ENCODE measurements at places on chromosomes 16 and 17. TPM values are rescaled to one million over a fixed set of nuclear protein-coding genes. Genes with fewer than 3 reads are reported as not detected.

DNA sequence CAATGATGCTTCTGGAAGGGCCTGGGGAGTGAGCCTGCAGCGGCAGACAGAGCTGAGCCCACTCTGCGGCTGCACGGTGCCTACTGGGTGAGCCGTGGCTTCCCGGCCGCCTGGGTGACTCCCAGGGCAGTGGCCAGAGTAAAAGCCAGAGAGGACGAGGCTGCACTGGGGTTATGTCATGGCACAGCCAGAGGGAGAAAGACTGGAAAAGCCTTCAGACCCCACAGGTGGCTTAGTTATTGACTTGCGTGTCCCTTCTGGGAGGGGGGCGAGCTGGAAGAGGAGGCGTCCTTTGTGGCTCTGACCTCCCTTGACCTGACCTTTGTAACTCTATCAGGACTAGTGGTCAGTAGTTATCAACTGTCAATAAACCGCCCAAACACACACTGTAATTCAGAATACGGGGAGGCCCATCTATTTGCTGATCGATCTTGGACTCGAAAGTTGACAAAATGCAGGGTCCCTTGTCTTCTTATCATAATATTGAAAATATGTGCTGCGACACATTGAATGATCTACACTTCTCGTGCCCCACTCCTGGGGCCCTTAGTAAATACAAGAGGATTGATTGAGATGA, 385.9 kb upstream of the ZFHX3 start:
- no peak for DNase-seq

- no peak for DNase-seq
Observed at GRCh38 chr17:42985225-42985624, 4.9 kb downstream of the RUNDC1 start.

DNA sequence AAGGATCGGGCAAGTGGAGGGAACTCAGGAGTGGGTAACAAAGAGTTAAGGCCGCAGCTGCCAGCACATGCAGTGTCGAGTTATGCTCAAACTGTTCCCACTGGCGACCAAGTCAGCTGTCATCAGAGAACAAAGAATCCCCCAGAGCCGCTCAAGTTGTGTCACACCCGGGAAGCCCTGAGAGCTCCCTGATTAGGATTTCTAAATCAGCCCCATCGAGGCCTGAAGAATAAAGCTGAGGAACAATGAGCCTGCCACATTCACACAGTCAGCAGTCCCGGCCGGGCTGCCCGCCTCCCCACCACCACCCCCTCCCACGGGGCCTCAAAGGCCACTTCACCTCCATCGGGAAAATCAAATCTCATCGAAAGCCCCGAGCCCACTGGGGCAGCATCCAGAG, 84.5 kb downstream of the SOX9 start:
- DNase-seq = no peak

GRCh38 chr17:16817201-16817600, 127.2 kb downstream of the CCDC144A start:
- no peak for DNase-seq

GRCh38 chr16:77660311-77660710, 62.0 kb upstream of the NUDT7 start:
- no peak for DNase-seq

- no peak for DNase-seq
Observed at GRCh38 chr16:69350536-69351133, 951 bp downstream of the TMED6 start.

DNA sequence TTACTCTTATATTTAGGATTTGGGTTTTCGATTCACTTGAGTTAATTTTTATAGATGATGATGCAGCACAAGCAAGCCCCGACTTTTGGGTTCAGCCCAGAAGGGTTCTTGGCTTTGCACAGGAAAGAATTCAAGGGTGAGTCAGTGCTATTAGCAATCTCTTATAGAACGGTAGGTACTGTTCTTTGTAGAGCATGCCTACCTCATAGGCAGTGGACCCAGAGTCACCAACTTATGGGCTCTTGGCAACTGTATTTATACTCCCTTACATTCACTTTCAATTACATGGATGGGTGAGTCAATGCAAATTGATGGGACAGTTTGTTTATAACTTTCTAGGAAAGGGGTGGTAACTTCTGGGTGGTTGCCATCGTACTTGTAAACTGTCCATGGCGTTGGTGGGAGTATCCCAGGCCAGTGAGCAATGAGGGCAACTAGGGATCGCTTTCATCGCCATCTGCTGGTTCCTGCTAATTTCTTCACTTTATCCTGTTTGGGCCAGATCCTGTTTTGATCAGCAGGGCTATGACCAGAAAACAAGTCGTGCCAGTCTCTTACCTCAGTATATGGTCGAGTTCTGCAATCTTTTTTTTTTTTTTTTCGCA, 362.6 kb downstream of the CNTNAP4 start:
- no peak for DNase-seq

DNA sequence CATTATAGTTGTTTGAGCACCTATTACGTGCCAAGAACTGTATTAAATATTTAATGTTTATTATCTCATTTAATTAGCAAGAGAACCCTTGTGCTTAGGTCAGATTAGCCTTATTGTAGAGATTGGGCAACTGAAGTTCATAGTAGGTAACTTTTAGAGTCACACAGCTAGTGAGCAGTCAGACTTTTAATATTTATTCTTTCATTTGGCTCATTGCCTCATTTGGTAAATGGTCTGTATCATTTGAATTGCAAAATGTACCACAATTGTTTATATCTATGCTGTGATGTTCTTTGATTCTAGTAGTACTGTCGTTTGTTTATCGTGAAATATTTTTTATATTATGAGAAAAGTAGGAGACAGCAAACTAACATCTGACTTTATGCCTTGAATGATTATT, 7.6 kb downstream of the CLTC start:
- no peak for DNase-seq

- DNase-seq = no peak
Observed at GRCh38 chr17:38943607-38944006, 18.2 kb downstream of the LASP1NB start.

GRCh38 chr16:49699841-49700175, 156.1 kb downstream of the ZNF423 start:
- no peak for DNase-seq

GRCh38 chr17:80308692-80309517, 48.3 kb downstream of the RNF213 start:
- no peak for DNase-seq

DNA sequence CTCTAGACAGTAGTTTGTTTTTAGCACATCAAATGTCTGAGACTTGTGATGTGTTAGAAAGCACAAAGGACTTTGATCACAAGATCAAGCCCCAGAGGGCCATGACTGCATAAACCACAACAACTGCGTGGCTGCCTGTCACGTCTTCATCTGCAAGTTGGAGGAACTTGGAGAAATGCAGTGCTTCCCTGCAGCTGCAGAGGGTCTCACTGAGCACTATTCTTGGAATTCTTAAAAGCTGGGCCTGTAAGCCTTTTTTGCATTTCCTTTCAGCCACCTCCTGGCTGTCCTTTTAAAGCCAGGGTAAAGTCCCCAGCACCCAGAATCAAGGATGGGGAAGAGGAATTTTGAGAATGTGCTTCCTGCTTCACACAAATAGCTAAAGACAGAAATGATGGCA, 431.3 kb downstream of the MAF start:
- no peak for DNase-seq

GRCh38 chr16:50166511-50167500, 13.7 kb downstream of the TENT4B start:
- no peak for DNase-seq

DNA sequence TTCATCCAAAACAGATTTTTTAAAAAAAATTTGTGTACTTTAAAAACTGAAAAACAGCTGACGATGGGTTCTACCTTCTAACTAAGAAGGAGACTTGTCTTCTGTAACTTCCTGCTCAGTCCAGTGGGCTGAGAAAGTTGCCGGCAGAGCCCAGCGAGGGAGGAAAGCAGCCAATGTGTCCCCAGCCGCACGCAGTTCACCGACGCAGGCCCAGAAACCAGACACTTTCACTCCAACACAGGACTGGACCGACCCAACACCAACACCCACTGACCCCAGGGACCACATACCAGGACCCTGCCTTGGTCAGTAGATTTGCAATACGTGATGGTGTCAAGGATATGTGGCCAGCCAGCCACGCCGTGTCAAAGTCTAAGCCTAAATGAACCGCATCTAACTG, 25.6 kb downstream of the TRAP1 start:
- no peak for DNase-seq

DNA sequence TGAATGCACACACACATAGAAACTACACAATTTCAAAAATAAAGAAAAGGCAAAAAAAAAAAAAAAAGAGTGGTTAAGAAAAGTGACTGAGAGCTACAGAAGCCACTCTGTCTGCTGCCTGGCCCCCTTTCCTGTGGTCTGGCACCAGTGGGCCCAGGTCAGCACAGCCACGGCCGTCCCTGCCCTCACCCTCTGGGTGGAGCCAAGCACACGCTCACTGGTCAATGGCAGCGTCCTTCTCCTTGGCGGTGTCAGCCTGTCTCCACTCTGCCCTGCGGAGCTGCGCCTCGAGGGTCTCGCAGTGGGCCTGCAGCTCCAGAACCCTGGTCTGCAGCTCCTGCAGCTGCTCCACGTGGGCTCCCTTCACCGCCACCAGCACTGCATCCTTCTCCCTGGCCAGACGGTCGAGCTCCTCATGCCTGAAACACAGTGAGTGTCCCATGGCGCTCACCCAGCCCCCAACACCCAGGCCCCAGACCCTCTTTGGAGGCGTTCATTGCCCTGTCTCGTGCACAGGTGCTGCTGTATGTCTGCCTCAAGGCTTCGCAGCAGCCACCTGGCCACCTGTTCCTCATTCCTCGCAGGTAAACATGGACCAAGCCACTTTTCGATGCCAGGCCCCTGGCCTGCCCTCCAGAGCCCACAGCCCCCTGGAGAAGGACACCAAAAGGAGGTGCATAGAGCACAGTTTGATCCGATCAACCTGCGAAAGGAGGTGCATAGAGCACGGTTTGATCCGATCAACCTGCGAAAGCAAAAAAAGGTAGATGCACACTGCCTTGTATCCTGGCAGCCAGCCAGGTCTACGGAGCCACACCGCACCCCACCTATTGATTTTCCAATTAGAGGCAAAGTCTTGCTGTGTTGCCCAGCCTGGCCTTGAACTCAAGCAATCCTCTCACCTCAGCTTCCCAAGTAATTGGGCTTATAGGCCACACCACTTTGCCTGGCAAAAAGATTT, 24.4 kb downstream of the CCDC57 start:
- DNase-seq = no peak

DNA sequence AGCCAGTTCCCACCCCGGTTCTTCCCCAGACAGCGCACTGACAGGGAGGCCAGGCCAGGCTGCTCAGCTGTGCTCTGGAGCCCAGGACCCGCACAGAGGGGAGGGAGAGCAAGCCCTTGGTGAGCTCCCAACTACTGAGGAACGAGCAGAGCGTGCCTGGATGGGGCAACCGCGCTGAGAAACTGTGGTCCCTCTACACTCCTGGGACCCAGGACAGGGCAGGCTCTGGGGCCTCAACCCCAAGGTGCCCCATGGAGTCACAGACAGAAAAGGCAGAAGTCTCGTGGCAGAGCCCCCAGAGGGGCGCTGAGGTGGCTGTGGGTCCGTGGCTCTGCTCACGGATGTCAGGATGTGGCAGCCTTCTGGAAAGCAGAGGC, 16.3 kb downstream of the SLX4 start:
- no peak for DNase-seq

GRCh38 chr16:87603684-87604633, 1.7 kb downstream of the JPH3 start:
- DNase-seq = no peak

- DNase-seq = no peak
Observed at GRCh38 chr17:56598466-56598865, 5.0 kb downstream of the NOG start.

- no peak for DNase-seq
Observed at GRCh38 chr16:3754081-3754703, 36.9 kb upstream of the TRAP1 start.

- no peak for DNase-seq
Observed at GRCh38 chr17:50280068-50280467, 5.8 kb downstream of the TMEM92 start.

DNA sequence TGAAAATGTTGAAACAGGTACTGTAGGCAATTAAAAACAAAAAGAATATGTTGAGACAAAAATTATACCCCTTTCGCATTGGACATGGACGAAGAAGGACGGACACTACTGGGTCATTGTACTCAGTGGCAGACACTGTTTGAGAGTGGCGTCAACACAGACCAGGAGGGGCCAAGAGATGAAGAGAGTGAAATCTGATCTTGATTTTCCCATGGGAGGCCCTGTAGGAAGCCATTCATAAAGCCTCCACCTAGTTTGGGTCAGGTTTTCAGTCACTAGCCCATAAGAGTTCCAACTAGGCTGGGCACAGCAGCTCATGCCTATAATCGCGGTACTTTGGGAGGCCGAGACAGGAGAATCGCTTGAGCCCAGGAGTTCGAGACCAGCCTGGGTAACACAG, 23.6 kb upstream of the SMURF2 start:
- no peak for DNase-seq

DNA sequence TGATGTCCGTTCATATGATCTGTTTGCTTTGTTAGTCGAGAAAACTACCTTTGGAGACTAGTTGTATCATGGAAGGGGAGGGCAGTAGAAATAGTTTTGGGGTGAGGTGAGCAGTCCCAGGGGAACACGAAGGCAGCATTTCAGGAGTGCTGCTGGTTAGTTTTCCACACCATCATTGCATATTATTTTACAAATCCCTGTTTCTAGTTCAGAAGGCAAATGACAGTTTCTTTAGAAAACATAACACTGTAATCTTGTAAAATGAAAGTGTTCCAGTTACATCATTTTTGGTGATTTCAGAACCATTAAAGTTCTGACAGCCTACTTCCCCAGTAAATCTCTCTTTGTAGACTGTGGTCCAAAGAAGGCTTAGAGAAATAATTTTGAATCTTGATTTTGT, 25.4 kb downstream of the BANP start:
- no peak for DNase-seq

DNA sequence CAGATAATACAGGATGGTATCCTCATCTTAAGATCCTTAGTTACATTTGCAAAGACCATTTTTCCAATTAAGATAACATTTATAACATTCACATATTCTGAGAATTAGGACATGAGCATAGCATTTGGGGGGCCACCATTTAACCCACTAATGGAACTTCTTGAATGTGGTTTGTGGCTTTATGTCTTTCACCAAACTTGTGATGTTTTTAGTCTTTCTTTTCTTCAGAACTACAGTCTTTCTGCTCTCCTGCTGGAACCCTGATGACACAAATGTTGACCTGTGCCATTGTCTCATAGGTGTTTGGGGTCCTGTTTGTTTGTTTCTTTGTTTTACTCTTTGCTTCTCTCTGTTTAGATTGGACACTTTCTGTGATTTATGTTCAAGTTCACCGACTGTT, 23.2 kb downstream of the COX11 start:
- no peak for DNase-seq

Gene FOXC2
- 0.23 TPM for total RNA-seq

Gene KAT8
- total RNA-seq = 30.1 TPM

Gene APOH
- not detected for total RNA-seq

Gene CHST5
- total RNA-seq = not detected

Gene FOXL1
- total RNA-seq = 0.13 TPM

Gene C17orf113
- total RNA-seq = 0.35 TPM

Gene LGALS9C
- 52.9 TPM for total RNA-seq

Gene LDHD
- 6.5 TPM for total RNA-seq

Gene BLMH
- total RNA-seq = 24.6 TPM

Measured in esophagus squamous epithelium (tissue), 5 donors.